ENCODE measurements at places on chromosomes 2 and 18.
A peak's percentile ranks its signal among the peaks of the same experiment; 100 is the strongest.

- DNase-seq = no peak
Measured at GRCh38 chr2:211946960-211947359, 591.6 kb downstream of the ERBB4 start.

GRCh38 chr2:65054749-65055421 is 1.3 kb upstream of the CEP68 start:
- DNase-seq = no peak

- DNase-seq = no peak
Measured at GRCh38 chr2:162282765-162283425, 35.6 kb downstream of the IFIH1 start.

- DNase-seq = peak; percentile 95
Measured at GRCh38 chr2:60756097-60757087, at the start of gene PAPOLG. Gene PAPOLG (plus strand): TSS chr2:60756268. CDS start chr2:60756479, 211 bp downstream.

DNA sequence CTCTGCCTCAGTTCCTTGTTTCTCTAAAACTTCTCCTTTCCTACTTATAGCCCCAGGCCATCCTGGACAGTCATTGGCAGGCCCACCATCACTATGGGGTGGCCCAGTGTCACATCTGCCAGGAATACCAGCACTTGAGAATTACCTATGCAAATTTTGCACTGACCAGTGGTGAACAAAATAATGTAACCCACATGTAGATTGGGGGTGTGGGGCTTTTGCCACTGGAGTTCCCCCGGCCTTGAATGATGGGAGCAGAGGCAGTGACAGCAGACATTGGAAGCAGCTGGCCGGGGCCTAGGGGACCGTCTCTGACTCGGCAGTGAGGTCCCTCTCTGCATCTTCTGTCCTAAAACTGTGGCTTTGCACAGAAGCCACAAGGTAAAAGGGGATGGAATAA is 24.9 kb upstream of the DNMT3A start:
- no peak for DNase-seq

DNA sequence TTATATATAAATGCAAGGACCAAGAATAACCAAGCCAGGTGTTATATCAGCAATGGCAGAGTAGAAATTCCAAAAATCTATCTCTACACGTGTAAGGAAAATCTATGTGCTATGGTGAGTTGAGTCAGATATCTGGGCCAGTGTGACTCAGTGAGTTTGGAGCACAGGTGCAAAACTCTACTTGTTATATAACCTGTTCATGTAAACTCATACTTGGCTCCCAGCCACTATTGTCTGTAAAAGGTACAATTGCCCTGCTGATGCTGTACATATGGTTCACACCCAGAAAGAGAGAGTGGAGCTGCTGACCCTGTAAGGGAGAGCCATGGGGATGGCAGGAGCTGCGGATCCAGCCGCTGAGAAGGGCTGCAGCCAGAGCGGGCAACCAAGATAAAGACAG is 112.0 kb downstream of the TRABD2A start:
- no peak for DNase-seq

DNA sequence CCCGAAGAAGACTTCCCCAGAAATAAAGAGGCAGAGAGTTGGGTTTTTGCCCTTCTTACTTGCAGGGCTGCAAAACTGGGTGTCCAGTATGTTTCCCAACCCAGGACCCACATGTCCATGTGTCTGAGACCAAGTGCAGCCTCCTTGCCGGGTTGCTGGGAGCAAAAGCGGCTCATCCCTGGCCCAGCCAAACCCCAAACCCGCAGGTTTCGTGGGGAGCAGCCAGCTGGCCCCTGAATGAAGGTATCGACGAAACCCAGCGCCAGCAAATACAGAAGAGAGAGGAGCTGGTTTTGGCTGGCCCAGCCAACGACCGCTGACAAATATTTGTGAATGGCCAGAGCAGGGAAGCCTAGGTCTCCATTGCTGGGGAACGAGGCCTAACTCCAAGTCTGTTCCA is 197.1 kb downstream of the SMAD7 start:
- DNase-seq = no peak

- no peak for DNase-seq
Measured at GRCh38 chr18:26103579-26103978, 13.2 kb upstream of the SS18 start.

GRCh38 chr2:236657801-236658200 is 88.2 kb downstream of the ACKR3 start:
- no peak for DNase-seq

DNA sequence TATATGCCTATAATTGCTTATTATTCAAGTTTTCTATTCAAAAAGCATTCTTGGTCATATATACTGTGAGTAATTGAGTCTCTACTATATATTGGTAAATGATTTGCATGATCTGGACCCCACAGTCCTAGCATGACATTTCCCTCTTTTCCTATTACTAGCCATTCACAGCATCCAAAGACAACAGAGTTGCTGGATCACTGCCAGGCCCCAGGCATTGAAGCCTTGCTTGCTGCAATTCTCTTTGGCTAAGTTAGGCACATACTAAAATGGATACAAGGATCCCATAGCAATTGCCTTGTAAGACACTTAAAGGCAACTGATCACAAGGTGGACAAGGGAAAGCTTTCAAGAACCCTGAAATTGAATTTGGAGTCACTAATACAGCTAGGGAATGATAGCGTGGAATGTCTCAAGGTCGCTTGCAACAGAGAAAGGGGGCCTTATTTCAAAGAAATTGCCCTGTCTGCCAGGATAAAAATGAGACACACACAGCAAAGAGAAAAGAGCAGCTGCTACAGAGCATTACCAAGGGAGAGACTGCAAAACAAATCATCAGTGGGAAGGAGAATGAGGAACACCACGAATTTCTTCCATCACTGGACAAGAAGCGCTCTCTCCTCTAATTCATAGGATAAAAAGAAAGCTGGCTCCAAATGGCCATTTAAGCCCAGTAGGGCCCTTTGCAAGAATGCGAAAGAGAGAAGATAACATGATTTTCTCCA is 77.1 kb upstream of the EPHA4 start:
- DNase-seq = no peak

- no peak for DNase-seq
Measured at GRCh38 chr2:191892391-191892790, 45.5 kb upstream of the CAVIN2 start.

- DNase-seq = no peak
Measured at GRCh38 chr2:218071218-218071937, 2.3 kb downstream of the RUFY4 start.

- no peak for DNase-seq
Measured at GRCh38 chr2:176683618-176684111, 414.4 kb downstream of the MTX2 start.

- no peak for DNase-seq
Measured at GRCh38 chr2:100976645-100977391, 25.3 kb upstream of the RPL31 start.

DNA sequence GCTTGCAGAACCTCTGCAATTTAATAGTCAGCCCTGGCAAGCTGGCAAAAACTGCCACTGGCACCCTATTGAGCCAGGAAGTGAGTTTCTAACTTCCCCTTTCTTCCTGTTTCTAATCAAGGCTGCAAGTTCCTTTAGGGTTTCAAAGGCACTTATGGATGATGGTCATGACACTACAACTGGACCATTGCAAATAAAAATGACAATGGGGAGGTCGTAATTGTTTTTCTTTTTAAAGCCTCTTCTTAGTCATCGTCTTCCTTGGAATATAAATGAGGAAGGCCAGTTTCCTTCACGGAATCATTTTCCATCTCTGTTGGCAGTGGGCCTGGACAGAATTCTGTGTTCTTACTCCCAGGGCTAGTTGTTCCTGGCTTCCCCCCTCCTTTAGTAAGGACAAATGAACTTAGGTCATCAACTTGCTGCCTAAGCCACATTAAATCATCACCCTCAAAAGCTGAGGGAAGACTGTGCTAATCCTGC is 35.8 kb downstream of the SH3RF3 start:
- DNase-seq = no peak

- DNase-seq = no peak
Measured at GRCh38 chr2:111694700-111695101, 189.3 kb downstream of the ANAPC1 start.

DNA sequence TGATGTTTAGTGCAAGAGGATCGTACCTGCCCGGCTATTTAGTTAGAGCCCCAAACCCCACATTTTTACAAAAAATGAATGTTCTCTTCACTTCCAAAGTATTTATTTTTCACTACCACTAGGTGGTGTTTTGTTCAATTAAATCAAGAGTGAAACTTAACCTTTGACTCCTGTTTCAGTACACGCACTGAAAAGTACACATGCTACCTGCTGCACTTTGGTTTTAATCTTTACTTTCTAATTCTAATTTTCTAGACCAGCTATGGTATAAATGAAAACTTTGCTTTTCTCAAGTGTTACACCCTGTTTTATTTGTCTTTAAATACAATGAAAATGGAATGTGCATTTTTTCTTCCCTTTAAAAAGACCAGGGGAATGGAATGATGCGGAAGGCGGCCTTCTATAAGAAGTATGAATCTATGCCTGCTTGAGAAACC is 31.4 kb upstream of the CHN1 start:
- no peak for DNase-seq

DNA sequence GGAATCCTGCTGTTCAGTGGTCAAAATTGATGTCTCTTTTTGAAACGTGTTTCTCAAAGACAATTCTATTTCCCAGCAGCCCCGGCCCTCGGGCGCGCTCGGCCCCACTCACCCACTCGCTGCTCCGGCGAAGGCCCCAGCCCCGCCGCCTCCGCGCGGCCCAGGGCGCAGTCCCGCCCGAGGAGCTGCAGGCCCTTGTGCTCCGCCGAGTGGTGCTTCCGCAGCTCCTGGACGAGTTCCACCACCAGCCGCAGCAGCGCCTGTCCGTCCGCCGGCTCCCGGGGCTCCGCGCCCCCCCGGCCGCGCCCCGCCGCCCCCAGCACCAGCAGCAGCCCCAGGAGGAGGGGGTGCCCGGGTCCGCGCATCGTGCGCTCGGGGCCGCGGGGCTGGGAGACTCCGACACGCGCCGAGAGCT is 413 bp downstream of the ALKAL2 start:
- DNase-seq = no peak

GRCh38 chr2:112794131-112794733 is 9.9 kb upstream of the IL1A start:
- DNase-seq = peak; percentile 10

GRCh38 chr2:53519918-53520841 is 247.4 kb upstream of the CHAC2 start:
- DNase-seq = no peak

GRCh38 chr2:203656522-203657287 is 49.7 kb upstream of the CD28 start:
- DNase-seq = peak; percentile 81

- no peak for DNase-seq
Measured at GRCh38 chr18:70046796-70047195, 99.1 kb upstream of the CD226 start.

DNA sequence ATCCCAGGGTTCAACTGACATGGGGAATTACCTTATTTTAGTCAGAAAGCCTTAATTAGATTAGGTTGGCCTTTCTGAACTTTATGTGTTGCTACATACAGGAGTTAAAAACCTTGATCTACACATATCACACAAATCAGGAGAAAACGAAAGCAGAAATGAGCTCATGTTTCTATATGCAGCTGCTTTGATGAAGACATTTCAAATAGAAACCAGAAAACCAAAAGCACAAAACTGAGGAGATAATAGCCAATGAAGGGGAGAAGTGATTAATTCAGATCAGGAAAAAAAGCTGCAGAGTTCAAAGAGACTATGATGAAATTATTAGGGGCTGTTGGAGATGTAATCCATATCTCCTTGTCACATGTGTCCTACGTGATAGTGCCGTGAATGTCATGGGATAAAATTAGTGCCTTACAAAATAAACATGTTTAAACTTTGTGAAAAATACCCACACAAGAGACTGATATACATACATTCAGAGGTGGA is 255.0 kb downstream of the CAMKMT start:
- DNase-seq = no peak

- DNase-seq = no peak
Measured at GRCh38 chr2:1907291-1907690, 163.0 kb upstream of the PXDN start.

GRCh38 chr2:36357847-36358659 is 2.5 kb downstream of the CRIM1 start:
- no peak for DNase-seq

- no peak for DNase-seq
Measured at GRCh38 chr2:20595439-20596192, 55.3 kb downstream of the HS1BP3 start.

DNA sequence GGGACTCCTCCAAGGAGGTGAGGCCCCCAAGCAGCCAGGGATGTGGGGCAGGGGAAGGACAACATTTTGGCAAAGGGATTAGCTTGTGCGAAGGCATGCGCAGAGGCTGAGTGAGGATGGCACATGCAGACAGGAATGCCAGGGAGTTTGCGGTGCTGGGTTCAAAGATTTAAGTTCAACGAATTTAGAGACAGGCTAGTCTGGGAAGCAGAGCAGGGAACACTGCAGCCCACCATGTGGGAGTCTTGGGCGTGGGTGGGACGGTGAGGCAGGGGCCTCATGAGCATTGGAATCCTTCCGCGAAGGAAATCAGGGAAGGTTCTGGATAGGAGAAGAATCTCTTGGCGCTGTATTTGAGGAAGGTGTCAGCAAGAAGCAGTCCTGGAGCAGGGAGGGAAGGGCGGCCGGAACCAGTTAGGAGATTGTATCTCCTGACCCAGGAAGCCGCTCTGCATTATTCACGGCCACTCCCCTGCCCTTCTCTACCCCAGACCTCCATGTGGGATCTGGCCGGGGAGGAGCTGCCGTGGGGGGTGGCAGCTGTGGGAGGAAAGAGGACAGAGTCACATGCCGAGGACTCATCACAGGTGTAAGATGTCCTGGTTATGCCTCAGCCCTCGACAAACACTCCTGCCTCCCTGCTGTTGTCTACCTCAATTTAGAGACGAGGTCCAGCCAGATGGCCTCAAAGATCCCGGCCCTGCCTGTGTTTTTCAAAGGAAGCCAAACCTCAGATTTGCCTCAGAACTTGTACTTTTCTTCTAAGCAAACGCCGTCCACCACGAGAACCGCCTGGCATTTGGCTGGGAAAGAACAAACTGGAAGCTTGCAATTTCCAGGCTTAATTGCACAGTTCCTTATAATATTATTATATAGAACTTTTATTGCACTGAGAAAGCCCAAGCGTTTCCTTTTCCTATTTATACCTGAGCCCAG is 123.7 kb upstream of the SMAD2 start:
- no peak for DNase-seq

DNA sequence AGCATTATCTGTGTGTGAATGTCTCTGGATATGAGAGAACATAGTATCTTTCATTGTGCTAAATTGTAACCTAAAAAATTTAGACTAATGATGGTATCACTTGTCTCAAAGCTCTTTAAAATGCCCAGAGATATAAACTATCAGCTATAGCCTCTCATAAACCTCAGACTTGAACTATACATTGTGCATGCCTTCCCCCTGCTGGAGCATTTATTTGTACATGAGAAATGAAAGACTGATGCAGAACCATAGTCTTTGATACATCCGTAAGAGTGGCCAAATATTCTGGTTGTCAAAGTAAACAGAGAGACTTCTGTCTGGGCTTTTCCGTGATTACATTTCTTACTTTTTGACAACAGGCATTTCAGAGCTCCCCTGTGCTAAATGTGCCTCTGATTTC is 71.9 kb upstream of the CCDC68 start:
- DNase-seq = no peak

Data from prostate gland (tissue), 2 donors.